ENCODE measurements at places on chromosomes 4 and X.

DNA sequence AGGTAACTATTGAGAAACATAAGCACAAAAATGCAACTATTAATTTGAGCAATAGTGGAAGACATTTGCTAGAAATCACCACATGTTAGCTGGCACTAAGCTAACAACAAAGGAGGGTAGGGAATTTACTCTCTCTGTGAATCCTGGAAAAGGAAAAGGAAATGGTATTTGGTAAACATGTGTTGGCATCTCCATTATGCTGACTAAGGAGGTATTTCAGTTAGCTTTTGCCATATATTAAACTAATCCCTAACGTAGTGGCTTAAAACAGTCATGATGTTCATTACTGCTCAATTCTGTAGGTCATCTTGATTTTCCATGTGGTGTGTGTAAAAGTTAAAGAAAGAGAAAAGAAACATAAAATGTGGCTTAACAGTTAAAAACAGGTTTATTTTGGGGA, 1686.5 kb upstream of the PCDH7 start:
- DNase-seq: no peak

GRCh38 chrX:19863212-19863856, 24.1 kb downstream of the SH3KBP1 start:
- no peak for DNase-seq

DNA sequence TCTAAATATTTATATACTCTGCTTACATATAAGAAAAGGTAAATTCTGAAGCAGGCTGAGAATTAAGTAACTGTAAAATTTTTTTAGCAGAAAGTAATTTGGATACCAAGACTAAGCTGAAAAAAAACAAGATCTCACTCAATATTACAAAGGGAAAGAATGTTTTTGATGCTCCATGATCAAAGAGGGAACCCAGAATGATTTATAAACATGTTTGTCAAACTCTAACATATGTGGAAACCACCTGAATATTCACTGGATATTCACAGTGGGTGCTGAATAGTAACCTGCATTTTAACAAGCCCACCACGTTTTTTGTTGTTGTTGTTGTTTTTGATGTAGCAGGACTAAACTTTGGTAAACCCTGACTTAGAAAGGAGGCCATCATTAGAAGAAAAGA, 324.9 kb upstream of the GATB start:
- no peak for DNase-seq

DNA sequence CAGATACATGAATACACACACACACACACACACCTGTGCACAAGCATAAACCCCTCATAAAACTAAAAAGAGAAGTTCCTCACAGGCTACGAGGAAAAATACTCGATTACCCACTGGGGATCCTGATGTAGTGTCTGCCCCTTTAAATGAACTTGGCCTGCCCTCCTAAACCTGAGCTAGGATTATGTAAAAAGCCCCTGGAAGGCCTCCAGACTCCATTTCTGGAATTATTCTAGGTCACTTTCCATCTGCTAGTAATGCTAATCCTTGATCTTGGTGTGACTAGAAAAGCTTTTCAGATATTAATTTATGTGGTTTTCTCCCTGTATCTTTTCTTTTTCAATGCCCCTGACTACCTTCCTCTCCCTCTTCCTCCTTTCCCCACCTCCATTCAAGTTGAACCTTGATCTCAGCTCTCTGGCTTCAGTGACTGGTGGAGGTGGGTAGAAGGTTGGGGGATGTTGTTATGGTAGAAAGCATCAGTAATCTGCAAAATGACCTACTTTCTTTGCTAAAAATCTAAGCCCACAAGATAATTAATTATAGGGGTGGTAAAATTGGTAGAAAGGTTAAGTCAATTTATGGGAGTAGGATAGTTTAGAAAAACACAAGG, 25.5 kb upstream of the ZNF330 start:
- DNase-seq: no peak

GRCh38 chr4:113349430-113349829, 300.0 kb downstream of the ANK2 start:
- DNase-seq: no peak

Measured in hepatocyte (in vitro differentiated cells).